ENCODE measurements at places on chromosomes 4 and X. TPM values are rescaled to one million over a fixed set of nuclear protein-coding genes. Genes with fewer than 3 reads are reported as not detected.
A peak's percentile ranks its signal among the peaks of the same experiment; 100 is the strongest.

The PDGFC gene
- 101 TPM for total RNA-seq

- peak; percentile 85 for DNase-seq
These were observed 5.9 kb downstream of the RTL3 start for GRCh38 chrX:78653118-78653822.

DNA sequence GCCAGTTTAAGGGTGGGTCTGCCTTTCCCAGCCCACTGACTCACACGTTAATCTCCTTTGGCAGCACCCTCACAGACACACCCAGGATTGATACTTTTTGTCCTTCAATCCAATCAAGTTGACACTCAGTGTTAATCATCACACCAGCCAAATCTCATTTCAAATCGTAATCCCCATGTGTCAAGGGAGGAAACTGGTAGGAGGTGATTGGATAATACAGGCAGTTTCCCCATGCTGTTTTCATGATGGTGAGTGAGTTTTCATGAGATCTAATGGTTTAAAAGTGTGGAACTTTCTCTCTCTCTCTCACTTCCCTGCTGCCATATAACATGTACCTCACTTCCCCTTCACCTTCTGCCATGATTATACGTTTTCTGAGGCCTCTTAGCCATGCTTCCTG is 647.2 kb upstream of the FRG1 start:
- DNase-seq = no peak

The SSX3 gene
- total RNA-seq = not detected

The HUWE1 gene
- total RNA-seq = 129 TPM

DNA sequence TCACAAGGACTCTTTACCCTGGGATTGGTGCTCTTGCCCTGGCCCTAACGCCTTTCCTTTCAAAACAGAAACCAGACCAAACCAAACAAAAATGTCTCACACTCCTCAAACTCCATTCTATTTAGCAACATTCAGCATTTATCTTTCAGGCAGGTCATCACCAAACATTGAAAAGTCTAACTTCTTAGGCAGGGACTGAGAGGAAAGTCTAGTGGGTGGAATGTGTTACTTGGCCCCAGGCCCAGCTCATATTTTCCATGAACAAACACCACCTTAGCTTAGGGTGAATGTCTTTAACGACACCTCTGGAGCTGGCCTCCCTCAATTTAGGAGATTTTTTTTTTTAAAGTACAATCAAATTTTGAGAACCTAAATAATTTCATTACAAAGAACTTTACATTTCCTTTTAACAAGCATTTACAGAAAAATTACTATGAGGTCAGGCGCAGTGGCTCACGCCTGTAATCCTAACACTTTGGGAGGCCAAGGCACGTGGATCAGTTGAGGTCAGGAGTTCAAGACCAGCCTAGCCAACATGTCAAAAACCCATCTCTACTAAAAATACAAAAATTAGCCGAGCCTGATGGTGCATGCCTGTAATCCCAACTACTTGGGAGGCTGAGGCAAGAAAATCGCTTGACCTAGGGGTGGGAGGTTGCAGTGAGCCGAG is 10.2 kb upstream of the N4BP2 start:
- peak; percentile 8 for DNase-seq

DNA sequence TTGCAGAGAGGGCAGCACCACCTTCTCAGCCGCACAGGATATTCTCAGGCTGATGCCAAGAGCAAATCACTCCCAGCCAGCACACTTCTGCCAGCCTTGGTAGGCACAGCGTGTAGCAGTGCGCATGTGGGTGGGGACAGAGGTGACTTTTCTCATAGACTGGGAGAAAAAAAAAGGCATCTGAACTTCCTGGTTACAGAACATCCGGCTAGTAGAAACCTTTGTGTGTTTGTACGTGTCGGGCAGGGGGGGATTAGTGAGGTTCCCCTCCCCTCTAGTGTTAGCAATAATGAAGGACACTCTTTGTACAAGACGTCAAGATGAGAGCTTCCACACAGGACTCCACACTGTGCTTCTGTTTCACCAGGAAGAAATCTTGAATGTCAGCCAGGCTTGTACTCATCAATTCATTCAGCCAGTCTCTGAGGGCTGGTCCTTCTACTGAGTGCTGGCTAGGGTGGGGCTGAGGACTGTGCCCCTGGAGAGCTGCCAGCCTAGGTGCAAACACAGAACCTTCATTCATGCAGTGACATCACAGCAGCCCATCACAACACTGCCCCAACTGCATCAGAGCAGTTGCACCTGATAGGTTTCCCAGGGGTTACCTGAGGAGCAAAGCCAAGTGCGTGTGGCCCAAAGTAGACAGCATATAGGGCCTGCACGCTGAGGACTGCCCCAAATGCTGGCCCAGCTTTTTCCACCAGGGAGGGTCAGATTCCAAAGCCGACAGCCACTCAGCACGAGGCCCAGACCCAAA is 34.7 kb downstream of the SLC25A5 start:
- DNase-seq = peak; percentile 47

- DNase-seq = no peak
These were observed 6.5 kb upstream of the SMARCA1 start for GRCh38 chrX:129529685-129530281.

DNA sequence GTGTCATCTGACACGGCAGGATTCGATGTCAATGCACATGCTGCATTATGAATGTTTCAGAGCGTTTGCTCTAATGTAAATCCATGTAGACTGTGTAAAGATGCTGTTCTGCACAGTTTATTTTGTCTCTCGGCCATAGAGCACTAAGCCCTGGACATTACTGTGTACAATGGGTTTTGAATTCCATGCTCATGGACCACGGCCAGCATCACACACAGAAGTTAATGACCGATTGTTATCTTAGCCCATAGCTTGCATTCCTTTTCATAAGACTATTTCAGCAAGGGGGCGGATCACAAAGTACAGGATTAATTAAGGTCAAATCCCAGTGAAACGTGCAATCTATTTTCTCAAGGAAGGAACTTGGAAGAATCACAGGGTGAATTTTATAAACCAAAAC is 286.1 kb upstream of the TENM3 start:
- DNase-seq = peak; percentile 72

DNA sequence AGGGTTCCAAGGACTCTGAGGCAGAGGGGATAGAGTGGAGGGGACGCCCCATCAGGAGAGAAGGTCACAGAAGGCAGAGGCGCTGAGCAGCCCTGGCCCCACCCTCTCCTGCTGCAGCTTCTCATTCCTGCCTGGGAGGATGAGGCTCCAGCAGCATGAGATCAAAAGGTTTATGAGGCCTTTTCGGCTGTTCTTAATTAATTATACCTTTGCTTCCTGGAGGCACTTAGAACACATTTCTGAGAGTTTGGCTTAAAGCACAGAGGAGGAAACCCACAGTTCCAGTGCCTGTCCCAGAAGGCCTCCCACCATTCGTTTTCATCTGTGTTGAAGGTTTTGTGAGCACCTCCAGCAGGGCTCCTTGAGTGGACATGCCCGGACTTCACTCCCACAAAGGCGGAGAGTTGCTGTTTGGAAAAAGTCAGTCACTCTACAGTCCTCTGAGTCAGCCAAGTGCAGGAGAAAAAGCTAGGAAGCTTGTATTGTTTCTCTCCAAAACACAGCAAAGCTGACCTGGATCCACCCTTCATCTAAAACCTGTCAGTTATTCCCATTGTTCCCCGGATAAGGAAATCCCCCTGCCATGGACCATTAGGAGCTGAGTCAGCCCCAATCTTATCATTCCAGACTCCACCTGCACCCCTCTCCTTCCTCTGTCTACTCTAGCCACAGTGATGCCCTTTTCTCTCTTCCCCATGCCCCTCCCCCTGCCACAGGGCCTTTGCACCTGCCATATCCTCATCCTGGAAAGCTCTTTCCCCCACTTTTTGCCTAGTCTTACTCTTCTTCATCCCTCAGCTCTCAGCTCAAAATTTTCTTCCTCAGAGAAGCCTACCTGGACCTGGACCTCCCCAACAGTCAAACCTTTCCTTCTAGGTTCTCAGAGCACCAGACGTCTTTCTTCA is 276.8 kb downstream of the FBXW7 start:
- DNase-seq = peak; percentile 88

DNA sequence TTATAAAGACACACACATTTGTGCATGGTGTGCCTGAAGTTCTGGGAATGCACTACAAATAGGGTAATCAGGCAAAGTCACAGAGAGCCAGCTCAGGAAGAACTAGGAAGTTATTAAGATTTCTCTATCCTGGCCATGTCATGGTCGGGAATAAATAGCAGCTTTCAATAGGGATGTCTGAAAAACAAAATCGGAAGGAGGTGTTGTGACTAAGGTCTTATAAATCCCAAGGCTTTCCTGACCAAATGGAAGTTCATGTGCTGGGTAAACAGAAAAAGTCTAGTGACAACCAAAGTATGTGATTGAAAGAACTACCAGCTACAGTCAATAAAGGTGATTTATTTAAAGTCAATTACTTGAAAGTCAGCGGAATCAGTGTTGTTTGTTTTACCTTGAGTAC is 262.5 kb upstream of the HS3ST1 start:
- no peak for DNase-seq

- DNase-seq = no peak
These were observed 869.4 kb upstream of the FRG1 start for GRCh38 chr4:189071241-189071640.

- DNase-seq = peak; percentile 24
These were observed 5.7 kb downstream of the ELK1 start for GRCh38 chrX:47644557-47645091.

GRCh38 chr4:13705521-13706041 is 78.1 kb upstream of the BOD1L1 start:
- no peak for DNase-seq

DNA sequence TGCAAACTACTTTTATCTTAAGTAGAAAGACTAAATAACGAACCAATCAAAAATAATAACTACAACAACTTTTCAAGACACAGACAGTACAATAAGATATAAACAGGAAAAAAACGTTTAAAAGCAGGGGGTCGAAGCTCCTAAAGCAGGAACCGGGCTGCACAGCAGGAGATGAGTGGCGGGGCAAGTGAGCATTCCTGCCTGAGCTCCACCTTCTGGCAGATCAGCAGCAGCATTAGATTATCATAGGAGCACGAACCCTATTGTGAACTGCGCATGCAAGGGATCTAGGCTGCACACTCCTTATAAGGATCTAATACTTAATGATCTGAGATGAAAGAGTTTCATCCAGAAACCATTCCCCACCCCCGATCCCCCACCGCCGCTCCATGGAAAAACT is 146.2 kb downstream of the TEX11 start:
- DNase-seq = no peak

The FAM200B gene
- total RNA-seq = 34.3 TPM

DNA sequence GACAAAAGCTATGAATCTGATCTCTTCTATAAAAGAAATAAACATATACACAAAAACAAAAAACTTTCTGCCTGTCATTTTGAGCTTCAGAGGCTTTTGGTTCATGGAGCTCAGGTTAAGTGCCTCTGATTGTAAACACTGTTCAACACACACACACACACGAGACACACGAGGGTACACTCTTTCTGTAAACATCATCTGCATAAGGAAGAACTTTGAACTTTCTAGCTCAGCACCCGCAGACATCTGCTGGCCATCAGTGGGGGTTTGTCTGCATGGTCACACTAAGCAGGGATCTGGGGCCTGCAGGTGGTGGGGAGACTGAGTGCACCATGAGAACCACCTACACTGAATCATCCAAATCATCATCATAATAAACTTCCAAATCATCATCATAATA is 54.9 kb downstream of the STX18 start:
- DNase-seq = no peak

The PDCL2 gene
- not detected for total RNA-seq

DNA sequence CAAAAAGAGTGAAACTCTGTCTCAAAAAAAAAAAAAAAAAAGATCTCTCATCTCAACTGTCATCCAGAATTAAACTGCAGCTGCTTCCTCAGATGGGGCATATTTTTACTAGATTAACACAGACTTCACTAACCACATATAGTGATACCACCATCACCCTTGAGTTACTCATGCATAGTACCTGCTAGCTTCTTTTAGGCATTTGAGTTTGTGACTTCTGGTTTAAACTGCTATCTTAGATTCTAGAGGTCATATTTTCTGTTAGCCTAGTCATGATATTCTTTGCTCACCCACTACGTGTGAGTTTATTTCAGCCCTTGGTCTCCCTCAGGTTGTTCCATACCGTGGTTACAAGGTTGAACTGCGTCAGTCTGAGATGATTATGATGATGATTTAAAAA is 154.9 kb upstream of the BMP3 start:
- DNase-seq = no peak

- DNase-seq = no peak
These were observed 198.7 kb upstream of the NOCT start for GRCh38 chr4:138816875-138817274.

GRCh38 chrX:150568320-150569154 is at the start of gene MTM1:
MTM1 (plus strand) TSS chrX:150568621; CDS start chrX:150592615, 23,994 bp downstream.
- DNase-seq = peak; percentile 91

- DNase-seq = peak; percentile 40
These were observed 45.3 kb upstream of the ZMAT1 start for GRCh38 chrX:101977106-101977505.

DNA sequence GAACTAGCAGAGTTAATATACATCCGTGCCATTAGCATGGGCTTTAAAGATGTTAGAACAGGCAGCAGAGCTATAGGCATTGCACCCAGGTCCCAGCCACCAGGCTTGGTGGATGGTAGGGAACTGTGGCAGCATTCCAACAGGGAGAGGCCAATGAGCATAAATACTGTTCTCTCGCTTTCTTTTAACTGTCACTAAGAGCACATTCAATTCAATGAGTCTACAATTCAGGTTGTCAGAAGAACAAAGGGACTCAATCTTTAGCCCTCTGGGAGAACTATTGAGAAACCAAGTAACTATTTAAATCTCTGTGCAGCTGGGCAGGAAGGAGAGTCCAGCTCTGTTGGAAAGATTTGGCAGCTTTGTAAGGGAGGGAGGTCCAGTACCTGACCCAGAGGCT is 165.6 kb downstream of the CHIC1 start:
- DNase-seq = no peak

DNA sequence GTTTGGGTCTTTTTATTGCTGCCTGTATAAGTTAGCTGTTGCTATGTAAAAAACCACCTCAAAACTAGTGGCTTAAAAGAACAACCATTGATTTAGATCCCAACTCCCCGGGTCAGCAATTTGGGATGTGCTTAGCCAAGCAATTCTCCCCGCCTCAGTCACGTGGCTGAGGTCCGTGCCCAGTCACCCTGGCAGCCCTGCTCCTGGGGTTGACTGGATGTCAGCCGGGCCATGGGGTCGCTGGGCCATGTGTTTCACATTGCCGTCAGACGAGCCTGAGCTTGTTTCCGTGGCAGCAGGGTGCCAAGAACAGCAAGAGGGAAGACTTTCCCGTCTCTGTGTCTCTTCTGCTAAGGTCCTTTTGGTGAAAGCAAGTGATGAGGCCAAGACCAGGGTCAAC is 345.7 kb upstream of the FAT1 start:
- no peak for DNase-seq

The ATP10D gene
- total RNA-seq = 60.2 TPM

GRCh38 chr4:3031357-3032082 is 42.8 kb downstream of the HTT-AS start:
- no peak for DNase-seq

The CT45A1 gene
- not detected for total RNA-seq

- no peak for DNase-seq
These were observed 2480.2 kb downstream of the PCDH7 start for GRCh38 chr4:33200377-33200776.

DNA sequence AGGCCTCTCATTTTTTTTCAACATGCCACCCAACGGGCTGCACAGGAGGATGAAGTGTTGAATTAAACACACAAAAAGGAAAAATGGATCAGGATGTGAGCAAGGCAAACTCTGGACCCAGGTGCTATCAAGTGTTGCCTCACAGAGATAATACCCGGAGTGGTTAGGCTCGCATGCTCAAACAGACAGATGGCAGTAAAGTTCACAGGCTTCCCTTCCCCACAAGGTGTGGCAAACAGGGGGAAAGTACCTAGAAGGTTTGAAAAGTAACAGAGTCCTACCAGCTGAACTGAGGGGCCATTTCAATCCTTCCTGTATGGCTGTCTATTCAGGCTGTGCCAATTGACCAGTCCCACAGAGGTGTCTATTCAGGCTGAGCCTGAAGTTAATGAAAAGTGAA is 123.9 kb upstream of the GC start:
- no peak for DNase-seq

Measured in HFFc6 (cell line).